ENCODE measurements at places on chromosomes 5 and 9. TPM values are rescaled to one million over a fixed set of nuclear protein-coding genes. Genes with fewer than 3 reads are reported as not detected.

MCC gene
- total RNA-seq, result 25.4 TPM

PCDHGA5 gene
- total RNA-seq, result 1.9 TPM

ZNF608 gene
- 8.4 TPM for total RNA-seq

IFNA13 gene
- not detected for total RNA-seq

BRD8 gene
- 30.0 TPM for total RNA-seq

TENT4A gene
- total RNA-seq, result 20.0 TPM

ZBTB6 gene
- 20.3 TPM for total RNA-seq

GDA gene
- total RNA-seq, result 0.97 TPM

SPOCK1 gene
- 54.8 TPM for total RNA-seq

GABRP gene
- not detected for total RNA-seq

SHISAL2B gene
- not detected for total RNA-seq

IL31RA gene
- total RNA-seq, result 0.43 TPM
